ENCODE measurements at places on chromosomes 11 and 22. TPM values are rescaled to one million over a fixed set of nuclear protein-coding genes. Genes with fewer than 3 reads are reported as not detected.

Gene APOBEC3G
- 11.1 TPM for polyA plus RNA-seq

Gene CHRM1
- 0.05 TPM for polyA plus RNA-seq

Gene CEP57
- polyA plus RNA-seq, result 81.7 TPM

Gene SERPIND1
- 2.8 TPM for polyA plus RNA-seq

Gene GGT5
- 17.3 TPM for polyA plus RNA-seq

Gene FREY1
- polyA plus RNA-seq, result 0.49 TPM

Gene FGF19
- 2.3 TPM for polyA plus RNA-seq

Gene OR51B5
- 0.92 TPM for polyA plus RNA-seq

Gene FJX1
- 17.5 TPM for polyA plus RNA-seq

Gene C11orf87
- 0.29 TPM for polyA plus RNA-seq

Gene DGCR2
- polyA plus RNA-seq, result 70.7 TPM

Gene DMC1
- polyA plus RNA-seq, result 5.5 TPM

Measured in left renal cortex interstitium (tissue), 4 donors.